HTR-8/SVneo (cell line): ENCODE measurements at places on chromosomes 11 and 22.
A peak's percentile ranks its signal among the peaks of the same experiment; 100 is the strongest.

DNA sequence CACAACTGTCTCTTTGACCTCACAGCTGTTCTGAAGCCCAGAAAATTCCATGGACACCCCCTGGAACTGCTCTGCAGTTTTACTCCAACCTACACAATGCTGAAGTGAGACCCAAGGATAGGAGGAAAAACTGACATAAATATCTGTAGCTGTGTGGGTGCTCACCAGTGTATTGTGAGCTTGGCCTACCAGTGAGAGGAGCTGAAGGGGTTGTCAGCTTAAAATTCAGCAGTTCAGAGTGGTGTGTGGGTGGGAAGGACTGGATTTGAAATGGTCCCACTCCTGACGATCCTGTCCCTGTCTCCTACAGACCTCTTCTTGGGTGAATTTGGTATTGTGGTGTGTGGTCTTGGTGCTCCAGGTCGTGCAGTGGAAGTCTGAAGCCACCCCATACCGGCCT lies 2.2 kb downstream of the TMEM223 start:
- DNase-seq = no peak

DNA sequence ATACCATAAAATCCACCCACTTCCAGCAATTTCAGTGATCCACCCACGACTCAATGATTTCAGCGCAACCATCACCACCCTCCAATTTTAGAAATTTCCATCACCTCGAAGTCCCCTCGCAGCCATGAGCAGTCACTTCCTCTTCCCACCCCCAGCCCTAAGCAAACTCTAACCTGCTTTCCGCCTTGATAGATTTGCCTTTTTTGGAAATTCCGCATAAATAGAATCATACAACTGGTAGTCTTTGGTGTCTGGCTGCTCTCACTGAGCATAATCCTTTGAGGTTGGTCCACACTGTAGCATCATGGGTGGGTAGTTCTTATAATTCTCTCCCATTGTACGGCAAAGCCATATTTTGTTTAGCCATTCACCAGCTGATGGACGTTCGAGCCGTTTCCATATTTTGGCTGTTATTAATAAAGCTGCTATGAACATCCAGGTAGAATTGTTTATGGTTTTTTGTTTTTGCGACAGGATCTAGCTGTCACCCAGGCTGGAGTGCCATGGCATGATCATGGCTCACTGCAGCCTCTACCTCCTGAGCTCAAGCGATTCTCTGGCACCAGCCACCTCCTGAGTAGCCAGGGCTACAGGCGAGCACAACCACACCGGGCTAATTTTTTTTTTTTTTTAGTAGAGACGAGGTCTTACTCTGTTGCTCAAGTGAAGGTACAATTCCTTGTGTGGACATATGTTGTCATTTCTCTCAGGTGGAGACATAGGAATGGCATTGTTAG lies 16.0 kb downstream of the PIM3 start:
- no peak for DNase-seq

GRCh38 chr11:115132436-115133228 lies 371.6 kb downstream of the CADM1 start:
- DNase-seq = no peak

DNA sequence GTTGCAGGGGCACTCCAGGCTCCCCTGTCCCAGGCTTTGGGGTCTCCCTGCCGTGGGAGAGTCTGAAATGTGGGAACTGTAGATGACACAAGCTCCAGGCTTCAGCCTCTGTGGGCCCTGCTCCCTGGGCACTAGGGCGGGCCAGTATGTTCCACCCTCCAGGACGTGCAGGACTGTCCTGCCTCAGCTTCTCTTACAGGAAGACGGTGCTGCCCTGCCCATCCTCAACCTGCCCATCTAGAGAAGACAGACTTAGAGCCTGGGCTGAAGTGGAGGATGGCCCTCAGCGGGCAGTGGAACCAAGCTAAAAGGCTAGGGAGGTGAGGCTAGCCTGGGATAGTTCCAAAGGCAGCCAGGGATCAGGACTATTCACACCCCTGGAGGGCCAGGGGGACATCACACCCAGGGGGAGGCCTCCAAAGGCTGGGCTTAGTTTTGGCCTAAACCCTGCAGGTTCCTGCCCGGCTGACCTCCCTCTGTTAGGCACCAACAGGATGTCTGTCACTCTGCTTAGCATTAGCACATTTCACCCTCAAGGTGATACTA lies 4.0 kb upstream of the CERK start:
- no peak for DNase-seq

GRCh38 chr11:119189393-119189792 lies 4.1 kb downstream of the NHERF4 start:
- DNase-seq = no peak

GRCh38 chr11:125335106-125335505 lies 161.0 kb downstream of the FEZ1 start:
- no peak for DNase-seq

GRCh38 chr22:36303874-36304273 lies 50.9 kb downstream of the APOL1 start:
- no peak for DNase-seq

GRCh38 chr11:65110354-65110861 lies 1.3 kb upstream of the TM7SF2 start:
- DNase-seq = peak; percentile 83

- no peak for DNase-seq
Observed at GRCh38 chr11:130602641-130603334, 154.3 kb downstream of the ADAMTS15 start.

- DNase-seq = no peak
Observed at GRCh38 chr22:43850529-43850928, 11.8 kb downstream of the SULT4A1 start.

DNA sequence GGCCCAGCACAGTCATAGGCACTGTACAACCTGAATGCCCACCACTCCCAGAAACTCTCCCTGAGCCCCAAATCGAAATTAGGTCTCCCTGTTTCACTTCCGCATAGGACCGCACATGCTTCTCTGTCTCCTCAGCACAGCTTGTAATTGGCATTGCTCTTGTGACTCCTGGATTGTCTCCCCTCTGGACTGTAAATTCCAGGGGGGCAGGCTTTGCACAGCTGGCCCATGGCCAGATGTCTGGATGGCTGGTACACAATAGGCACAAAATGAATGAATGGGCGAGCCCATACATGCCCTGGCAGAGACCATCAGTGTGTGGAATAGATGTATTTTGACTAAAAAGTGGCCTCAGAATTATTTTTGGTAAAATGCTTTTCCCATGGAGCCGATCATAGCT lies 63.3 kb upstream of the PHF21B start:
- DNase-seq = no peak

DNA sequence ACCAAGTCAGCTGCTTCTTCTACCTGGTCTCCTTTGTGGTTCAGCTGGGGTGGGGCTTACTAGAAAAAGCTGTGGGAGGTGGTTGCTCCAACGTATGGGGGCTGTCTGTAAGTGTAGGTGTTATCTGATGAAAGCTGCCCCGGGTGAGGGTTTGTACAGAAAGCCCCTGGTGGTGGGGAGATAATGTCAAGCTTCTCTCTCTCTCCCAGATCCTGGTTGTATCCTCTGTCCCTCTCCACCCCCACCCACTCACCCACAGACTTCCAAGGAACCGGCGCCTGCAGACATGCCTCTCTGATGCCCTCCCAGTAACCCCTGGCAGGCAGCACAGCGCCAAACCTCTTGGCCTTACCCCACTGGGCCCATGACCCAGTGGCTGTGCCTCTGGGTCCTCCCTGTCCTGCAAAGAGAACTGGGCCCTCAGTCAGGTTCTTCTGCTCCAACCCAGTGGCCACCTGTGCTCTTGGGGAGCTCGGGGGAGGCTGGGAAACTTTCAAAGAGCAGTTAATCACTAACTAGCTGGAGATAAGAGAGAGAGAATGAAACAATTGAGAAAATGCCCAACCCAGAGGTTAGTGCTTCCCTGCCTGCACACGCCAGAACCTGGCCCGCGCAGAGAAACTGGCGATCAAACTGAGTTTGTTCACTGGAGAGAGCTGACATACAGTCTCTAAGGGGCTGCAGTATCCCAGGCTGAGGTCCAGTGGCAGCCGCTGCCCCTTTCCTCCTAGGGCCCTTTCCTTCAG lies 20.4 kb upstream of the EHF start:
- no peak for DNase-seq
